ENCODE measurements at places on chromosomes 4 and X. TPM values are rescaled to one million over a fixed set of nuclear protein-coding genes. Genes with fewer than 3 reads are reported as not detected.

CASP6 gene
- 20.8 TPM for total RNA-seq

XAGE1A gene
- not detected for total RNA-seq

SYNPO2 gene
- 0.89 TPM for total RNA-seq

TRIML1 gene
- not detected for total RNA-seq

TMEM154 gene
- 23.9 TPM for total RNA-seq

RS1 gene
- total RNA-seq = not detected

VSIG4 gene
- not detected for total RNA-seq

LINC00632 gene
- total RNA-seq = not detected

PABPC4L gene
- not detected for total RNA-seq

PABPC1L2A gene
- not detected for total RNA-seq

HELT gene
- total RNA-seq = not detected

EGFL6 gene
- 18.7 TPM for total RNA-seq

PRRG3 gene
- not detected for total RNA-seq

DUSP21 gene
- total RNA-seq = not detected

MTHFD2L gene
- 6.5 TPM for total RNA-seq

SORBS2 gene
- total RNA-seq = not detected

FGFBP1 gene
- not detected for total RNA-seq

PARM1 gene
- not detected for total RNA-seq

All from activated CD8-positive, alpha-beta memory T cell treated with anti-CD3 and anti-CD28 coated beads, Interleukin-2, amount 10 ng/mL, durations not matched to agents 7 days and 5 days (primary cell).